ENCODE measurements at places on chromosomes 1 and 21.

DNA sequence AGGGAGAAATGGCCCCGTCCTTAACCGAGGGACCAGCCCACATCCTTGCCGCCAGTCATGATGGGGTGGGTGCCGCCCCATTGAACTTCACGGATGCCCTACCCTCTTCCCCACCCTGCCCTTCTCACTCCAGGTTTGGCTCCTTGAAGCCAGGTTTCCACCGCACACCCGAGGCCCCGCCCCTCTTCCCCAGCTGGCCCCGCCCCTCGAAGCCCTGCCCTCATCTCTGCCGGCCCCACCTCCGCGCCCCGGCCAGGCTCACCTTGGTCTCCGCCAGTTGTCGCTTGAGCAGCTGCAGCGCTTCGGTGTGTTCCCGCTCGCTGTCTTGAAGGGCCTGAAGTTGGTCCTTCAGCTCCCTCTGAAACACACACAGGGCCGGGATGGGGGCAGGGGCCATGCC, 16.6 kb downstream of the TRIM62 start:
- no peak for DNase-seq

GRCh38 chr1:168676029-168676812, 52.8 kb downstream of the DPT start:
- DNase-seq: no peak

- no peak for DNase-seq
These were observed 98.1 kb upstream of the GJB5 start for GRCh38 chr1:34656731-34657130.

DNA sequence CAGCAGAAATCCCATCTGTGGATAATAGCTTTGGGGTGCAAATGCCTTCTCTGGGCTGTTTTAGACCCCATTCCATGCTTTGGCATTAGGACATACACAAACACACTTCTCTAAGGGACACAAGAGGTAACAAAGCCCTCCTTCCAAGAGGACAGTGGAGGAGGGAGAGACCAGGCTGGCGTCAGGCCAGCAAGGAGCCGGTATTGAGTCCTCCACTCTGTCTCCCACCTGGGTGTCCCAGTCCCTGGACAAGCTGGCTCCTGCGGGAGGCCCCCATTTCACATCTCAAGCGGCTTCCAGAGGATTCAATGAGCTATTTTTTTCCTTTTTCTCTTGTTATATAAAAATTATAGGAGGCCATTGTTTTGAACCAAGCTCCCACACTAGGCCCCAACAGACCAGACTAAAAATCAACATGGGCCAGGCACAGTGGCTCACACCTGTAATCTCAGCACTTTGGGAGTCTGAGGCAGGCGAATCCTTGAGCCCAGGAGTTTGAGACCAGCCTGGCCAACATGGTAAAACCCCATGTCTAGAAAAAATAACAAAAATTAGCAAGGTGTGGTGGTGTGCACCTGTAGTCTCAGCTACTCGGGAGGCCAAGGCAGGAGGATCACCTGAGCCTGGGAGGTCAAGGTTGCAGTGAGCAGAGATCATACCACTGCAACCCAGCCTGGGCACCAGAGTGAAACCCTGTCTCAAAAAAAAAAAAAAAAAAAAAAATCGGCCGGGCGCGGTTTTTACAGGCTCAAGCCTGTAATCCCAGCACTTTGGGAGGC, 142.9 kb downstream of the TOMM20 start:
- no peak for DNase-seq

GRCh38 chr1:167483790-167484189, 34.5 kb downstream of the CD247 start:
- DNase-seq: no peak

GRCh38 chr1:31567956-31568570, 8.3 kb upstream of the TINAGL1 start:
- DNase-seq: no peak

- no peak for DNase-seq
These were observed 45.1 kb downstream of the GRIK3 start for GRCh38 chr1:36989241-36989640.

- DNase-seq: no peak
These were observed 32.1 kb upstream of the DDAH1 start for GRCh38 chr1:85496941-85497582.

DNA sequence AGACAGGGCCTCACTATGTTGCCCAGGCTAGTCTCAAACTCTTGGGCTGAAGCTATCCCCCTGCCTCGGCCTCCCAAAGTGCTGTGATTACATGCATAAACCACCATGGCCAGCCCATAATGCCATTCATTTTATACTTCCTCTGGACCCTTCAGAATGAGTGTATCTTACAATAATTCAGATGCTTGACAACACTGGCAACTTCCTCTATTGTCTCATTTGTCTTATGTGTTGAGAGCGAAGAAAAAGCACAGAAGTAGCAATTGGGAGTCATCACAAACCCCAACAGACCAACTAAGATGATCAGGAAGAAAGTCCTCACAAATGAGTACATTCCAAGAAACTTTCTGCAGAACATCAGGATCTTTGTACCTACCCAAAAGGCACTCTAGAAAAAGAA, 191.9 kb downstream of the RERE start:
- no peak for DNase-seq

GRCh38 chr1:56212143-56212542, 367.2 kb downstream of the PLPP3 start:
- DNase-seq: no peak

DNA sequence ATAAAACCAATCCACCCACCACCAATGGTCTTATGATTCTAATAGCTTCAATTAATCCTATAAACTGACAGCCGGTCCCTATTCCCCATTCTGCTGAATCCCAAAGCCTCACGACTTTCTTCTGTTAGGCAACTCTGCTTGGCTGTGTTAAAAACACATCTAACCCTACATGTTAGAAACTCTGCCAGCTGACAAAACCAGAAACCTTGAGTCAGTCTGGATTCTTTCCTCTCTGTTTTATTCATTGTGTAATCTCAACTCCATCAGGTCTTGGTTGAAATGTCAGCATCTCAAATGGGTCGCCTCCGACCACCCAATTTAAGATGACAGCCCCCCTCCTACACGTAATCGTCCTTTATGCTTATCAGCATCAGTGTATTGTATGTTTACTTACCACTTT, 312.1 kb downstream of the DISC1 start:
- no peak for DNase-seq

- peak; percentile 46 for DNase-seq
These were observed 459 bp downstream of the FOXE3 start for GRCh38 chr1:47416319-47417169.

DNA sequence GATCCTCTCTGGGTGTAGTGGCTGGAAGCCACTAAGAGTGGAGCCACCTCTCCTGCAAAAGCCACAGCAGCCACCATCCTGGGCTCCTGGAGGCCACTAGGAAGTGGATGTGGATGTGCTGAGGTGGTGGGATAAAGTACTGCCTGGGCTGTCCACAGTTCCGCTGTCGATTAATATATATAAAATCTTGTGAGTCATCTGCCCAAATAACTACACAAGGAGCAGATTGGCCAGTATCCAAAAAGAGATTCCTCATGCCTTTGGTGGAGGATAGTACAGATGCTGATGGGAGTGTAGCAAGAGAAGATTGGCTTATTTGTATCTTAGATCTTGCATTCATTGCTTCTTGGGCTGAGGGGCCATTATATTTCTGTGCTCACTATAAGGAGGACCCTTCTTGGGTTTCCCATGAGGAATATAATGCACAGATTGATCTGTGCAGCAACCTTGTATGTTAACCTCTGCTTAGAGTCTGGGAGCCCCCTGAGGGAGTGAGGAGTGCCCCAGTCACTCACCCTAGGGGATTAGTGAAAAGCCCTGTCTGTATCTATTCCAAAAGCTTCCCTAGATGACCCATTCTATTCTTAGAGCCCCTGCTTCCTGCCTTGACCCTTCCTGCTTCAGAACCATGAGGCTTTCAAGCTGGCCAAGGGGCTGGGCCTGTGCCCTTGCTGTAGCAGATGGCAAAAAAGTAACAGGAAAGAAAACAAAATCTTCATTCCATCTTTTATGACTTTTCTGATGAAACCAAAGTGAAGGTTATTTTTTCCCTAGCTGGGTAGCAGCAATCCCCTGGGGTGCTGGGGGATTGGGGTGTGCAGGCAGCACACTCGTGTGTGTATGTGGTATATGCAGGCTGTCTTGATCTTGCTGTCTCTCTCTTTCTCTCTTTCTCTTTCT, 31.7 kb downstream of the RCSD1 start:
- DNase-seq: no peak

GRCh38 chr1:103129796-103130195, 21.5 kb upstream of the COL11A1 start:
- no peak for DNase-seq

- DNase-seq: no peak
These were observed 1.1 kb upstream of the TMEM52 start for GRCh38 chr1:1920057-1920607.

DNA sequence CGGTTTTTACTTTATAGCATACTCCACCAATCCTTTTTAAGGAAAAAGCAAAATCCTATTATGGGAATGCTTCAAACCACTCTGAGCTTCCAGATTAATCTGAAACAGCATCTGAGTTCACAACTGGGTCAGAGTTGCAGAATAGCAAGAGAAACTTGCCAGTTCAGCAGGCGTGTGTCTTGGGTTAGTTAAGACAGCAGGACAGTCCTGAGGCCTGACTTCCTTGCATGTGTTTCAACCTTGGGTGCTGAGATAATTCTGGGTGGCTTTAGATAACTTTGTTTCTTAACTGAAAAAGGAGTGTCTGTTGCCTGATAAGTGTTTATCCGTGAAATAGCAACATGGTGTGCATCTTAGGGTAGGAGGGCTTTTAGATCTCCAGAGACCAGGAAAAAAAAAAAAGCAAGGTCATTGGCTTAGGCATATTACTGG, 169.2 kb downstream of the DHRS3 start:
- no peak for DNase-seq

DNA sequence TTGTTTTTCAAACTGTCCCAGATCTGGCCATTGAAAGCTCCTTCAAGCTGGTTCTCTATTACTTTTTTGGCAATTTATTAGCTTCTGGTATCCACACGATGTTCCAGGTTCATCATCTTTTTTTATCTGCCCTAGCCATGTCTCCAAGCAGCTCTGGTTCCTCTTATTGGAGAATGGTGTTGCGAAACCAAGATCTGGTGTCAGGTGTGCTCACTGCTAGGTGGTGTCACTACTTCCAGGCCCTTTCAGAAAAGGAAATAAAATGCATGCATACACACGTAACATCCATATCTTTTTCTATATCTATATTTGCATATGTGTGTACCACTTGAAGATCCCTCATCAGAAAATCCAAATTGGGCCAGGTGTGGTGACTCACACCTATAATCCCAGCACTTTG, 53.3 kb downstream of the GATAD2B start:
- no peak for DNase-seq

GRCh38 chr1:212437179-212437798, 4.6 kb downstream of the NENF start:
- DNase-seq: no peak

- DNase-seq: no peak
These were observed 6.0 kb downstream of the DPT start for GRCh38 chr1:168723000-168723399.

- DNase-seq: no peak
These were observed 42.1 kb upstream of the SCAF4 start for GRCh38 chr21:31774031-31774430.

GRCh38 chr1:203556047-203556851, 62.3 kb downstream of the OPTC start:
- no peak for DNase-seq

- DNase-seq: no peak
These were observed 164.1 kb upstream of the POGK start for GRCh38 chr1:166675213-166675612.

GRCh38 chr21:34274001-34274400, 89.8 kb upstream of the KCNE2 start:
- no peak for DNase-seq

DNA sequence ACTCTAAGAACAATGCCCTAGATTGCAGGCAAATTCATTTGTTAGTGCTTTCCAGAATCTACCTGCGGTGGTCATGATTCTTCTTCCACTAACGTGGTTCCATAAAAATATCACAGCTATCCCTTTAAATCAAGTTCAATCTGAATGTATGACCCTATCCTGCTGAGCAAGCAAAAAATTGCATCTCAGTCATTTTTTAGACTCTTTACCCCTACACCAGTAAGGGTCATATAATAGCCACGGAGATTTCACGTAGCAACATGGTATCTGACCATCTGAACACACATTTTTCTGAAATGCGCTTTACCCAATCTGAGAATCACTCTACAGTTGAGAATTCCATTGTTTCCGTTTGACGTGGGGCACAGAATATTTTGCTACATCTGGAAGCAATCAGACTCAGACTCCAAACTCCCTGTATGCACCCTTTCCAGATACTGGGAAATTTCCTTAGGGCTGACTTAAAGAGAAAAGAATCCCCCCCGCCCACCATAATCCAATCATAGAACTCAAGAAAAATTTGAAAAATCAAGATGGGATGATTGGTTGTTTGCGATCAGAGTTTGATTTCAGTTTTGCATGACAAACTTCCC, 699.2 kb upstream of the ZP4 start:
- no peak for DNase-seq

DNA sequence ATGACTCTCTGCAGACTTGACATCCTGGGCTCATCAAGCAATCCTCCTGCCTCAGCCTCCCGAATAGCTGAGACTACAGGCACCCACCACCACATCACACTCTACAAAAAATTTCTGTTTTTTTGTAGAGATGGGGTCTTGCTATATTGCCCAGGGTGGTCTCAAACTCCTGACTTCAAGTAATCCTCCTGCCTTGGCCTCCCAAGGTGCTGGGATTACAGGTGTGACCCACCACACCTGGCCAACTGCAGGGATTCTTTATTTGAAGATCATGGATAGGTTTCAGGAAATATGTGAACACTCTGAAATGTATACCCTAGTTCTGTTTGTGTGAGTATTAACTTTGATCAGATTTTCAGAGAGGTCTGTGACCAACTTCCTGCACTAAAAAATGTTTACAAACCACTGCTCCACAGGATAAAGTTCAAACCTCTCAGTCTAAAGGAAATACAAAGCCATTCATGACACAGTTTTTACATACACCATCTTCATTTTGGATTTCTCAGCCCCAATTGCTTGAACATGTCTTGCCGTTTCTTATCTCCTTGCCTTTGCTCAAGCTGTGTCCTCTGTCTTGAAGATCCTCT, 252.3 kb upstream of the FGGY start:
- no peak for DNase-seq

DNA sequence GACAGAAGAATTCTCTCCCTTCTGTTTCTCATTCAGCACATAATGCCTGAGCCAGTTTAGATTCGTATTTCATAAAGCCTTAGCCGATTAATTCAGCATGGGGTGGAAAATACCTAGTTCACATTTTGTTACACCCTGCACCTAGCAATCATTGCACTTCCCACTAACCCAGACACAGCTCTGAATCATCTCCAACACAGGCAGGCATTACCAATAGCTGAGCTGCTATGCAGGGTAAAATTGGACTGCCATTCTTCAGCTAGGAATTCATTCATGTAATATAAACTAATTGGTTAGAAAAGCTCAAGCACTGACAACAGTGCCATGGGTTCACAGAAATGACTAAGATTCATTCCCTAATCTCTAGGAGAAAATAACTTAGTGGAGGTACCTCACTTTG, 26.9 kb upstream of the NKAIN1 start:
- DNase-seq: no peak
